Neural progenitor cell (in vitro differentiated cells): ENCODE measurements at places on chromosomes 2 and 18.

DNA sequence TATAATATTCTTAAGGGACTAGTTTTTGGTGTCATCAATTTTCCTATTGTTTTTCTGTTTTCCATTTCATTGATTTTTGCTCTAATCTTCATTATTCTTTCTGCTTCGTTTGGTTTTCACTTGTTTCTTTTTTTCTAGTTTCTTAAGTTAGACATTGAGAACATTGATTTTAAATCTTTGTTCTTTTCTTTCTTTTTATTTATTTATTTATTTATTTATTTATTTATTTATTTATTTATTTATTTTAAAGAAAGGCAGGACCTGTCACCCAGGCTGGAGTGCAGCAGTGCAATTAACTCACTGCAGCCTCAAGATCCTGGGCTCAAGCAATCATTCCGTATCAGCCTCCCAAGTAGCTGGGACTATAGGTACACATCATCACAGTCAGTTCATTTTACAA, 7.0 kb upstream of the FMNL2 start:
- no peak for DNase-seq

DNA sequence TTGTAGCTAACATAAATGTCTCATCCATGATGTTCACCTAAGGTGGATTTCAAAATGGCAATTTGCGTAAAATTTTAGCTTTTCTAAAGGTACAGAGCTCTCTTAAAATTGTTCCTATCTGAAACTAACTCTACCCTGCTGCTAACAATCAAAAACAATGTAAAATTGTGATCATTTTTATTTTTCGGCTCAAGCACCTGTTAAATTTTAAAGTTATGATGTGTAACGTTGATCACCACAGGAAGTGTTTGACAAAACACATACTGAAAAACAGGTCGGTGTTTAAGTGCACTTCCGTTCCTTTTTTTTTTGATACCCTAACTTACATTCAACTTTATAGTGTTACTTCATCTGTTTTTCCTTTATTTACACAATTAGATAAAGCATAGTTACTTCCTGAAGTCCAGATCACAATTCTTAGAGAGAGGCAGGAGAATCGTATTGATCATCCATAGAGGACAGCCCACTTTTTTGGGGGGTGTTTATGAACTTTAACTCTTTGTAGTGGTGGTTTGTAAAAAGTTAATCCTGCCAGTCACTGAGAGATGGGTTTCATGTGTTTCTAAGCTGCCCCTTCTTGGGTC, 6.0 kb upstream of the NCK2 start:
- DNase-seq = no peak

DNA sequence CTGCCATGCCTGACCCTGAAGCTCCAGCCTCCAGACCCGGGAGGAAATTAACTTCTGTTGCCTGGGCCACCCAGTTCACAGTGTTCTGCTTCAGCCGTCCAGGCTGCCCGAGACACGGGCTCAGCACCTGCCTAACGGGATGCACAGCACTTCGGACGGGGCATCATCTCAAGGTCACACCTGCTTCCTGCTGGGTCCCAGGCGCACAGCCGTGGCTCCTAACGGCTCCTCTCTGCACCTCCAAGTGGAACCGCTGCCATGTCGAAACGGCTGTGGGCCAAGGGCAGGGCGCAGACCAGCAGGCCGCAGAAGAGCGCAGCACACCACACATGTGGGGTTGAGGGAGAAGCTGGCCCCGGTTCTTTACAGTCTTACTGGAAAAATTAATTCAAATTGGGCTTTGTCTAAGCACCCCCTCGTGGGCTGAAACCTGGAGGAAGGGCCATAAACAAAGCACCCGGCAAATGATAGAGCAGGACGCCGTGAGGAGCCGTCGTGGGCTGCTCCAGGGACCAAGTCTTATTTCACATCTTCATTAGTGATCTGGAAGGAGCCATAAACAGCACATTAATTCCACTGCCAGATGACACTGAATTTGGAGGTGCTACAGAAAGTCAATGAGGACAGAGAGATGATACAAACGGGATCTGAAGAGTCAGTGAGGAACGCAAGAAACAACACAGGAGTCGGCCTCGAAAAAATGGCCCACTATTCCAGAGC, 59.6 kb downstream of the EIPR1 start:
- no peak for DNase-seq

DNA sequence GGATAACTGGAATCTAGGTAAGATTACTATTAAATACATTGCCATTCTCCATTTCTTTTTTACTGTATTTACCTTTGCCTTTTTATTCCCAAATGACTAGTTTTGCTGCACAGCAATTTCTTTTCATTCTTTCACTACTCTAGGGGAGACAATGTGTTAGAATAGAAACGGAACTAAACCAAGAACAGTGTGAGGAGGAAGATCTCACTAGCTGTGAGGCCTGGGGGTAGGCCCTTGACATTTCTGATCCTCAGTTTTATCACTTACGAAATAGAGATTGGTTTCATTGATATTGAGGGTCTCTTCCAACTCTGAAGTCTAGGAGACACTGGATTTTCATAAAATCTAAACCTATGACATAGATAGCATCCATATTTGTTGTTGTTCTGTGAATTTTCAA, 191.1 kb downstream of the IKZF2 start:
- no peak for DNase-seq

DNA sequence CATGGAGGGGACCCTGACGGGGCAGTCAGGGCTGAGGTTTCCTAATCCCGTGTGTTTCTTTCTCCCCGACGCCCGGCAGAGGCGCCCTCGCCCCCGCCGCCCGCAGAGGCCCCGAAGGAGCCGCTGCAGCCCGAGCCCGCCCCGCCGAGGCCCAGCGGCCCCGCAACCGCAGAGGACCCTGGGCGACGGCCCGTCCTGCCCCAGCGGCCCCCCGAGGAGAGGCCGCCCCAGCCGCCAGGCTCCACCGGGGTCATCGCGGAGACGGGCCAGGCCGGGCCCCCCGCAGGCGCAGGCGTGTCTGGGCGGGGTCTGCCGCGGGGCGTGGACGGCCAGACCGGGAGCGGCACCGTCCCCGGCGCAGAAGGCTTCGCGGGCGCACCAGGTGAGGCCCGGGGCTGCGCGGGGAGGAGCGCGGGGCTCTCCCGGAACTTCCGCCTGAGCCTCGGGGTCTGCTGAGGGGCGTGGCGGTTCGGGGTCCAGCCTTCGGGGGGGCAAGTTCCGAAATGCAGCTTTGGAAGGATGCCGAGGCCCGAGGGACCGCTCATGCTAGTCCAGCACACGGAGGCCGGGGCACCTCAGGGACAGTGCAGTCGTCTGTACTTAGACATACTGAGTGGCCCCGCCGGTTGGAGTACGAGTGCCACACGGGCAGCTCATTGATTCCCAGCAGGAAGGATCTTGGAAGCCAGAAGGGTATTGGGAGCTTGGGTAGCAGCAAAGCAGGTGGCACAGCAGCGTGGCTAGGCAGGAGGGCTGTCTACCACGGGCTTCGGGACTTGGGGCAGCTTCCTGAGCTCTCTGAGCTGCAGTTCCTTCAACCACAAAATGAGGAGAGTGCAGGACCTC, 60.1 kb downstream of the EMILIN2 start:
- peak; percentile 69 for DNase-seq

DNA sequence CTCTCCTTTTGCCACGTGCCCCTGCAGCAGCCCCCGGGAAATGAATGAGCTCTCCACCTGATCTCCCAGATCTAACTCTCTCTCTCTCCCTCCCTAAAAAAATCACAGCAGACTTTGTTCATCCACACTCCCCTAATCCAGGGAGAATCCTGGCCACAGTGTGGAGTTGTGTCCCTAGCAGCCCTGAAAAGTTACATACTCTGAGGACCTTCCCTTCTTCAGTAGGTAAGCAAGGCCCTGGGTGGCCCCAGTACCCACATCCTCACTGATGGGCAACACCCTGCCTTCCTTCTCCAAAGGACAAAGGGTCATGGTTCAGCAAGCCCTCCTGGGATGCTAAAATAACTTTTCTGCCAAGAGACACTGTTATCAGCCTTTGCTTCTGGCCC, 76.9 kb upstream of the GLI2 start:
- DNase-seq = no peak

GRCh38 chr2:237618449-237618848, 8.9 kb upstream of the LRRFIP1 start:
- DNase-seq = no peak

DNA sequence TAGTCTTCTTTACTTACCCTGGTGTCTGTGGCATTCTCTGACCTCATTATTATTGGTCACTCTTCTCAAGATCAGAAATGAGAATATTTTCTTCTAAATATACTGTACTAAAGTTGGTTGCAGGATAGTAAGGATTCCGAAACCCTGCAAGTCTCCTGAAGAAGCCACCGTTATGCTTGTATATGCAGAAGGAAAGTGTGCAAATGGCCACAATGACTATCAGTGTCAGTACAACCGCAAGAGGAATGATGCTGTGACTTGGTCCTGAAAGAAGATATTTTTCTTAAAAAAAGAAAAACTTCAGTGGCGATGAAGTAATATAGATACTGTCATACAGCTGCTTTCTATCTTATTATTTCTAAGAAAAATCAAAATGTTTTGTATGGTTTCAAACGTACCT, 120.7 kb downstream of the PLA2R1 start:
- DNase-seq = no peak

DNA sequence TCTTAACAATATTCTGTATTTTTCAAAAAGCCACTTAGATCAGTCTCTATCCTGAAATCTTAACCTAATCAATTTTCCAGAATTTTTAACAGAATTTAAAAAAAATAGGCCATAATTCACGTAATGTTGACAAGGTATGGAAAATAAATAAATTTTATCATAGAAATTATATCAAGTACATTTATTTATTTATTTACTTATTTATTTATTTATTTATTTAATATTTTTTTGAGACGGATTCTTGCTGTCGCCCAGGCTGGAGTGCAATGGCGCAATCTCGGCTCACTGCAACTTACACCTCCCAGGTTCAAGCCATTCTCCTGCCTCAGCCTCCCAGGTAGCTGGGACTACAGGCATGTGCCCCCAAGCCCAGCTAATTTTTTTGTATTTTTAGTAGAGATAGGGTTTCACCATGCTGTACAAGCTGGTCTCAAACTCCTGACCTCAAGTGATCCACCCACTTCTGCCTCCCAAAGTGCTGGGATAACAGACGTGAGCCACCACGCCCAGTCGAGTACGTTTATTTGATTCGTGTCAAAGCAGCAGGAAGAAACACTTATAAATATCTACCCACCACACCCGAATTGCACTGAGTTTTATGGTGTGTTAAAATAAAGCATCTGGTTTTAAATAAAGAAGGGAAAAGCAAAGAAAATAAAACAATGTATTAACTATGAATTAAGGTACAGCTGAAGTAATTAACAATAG, 60.1 kb downstream of the DSC3 start:
- DNase-seq = no peak

DNA sequence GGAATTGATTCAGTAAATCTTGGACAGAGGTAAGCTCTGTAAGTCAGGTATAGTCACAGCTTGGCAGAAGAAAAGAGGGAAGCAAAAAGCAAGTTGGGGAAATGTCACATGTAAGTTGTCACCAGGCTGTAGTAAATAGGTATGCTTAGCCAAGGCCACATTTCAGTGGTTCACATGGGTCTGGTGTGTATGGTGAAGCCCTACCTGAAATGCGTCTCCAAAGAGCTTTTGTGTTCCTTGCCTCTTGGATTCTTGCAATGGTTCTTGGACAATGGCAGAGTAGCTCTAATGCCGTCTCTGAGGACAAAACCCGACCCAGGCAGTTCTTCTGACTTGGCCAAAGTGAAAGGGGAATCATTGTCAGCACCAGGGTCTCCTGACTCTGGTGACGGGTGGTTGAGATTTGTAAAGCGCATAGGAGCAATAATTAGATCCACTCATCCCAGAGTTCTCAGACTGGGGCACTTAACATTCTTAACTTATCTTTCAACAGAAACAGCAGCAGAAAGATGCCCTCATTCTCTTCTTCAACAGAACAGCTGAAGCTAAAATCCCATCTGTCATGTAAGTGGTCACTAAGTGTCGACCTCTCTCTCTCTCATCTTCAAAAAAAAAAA, 34.4 kb upstream of the RPL37A start:
- no peak for DNase-seq

GRCh38 chr2:7524195-7524594, 607.0 kb downstream of the RNF144A start:
- DNase-seq = no peak

- no peak for DNase-seq
These were observed 84.4 kb downstream of the PTGR3 start for GRCh38 chr18:75124551-75124950.

- DNase-seq = no peak
These were observed 2.5 kb upstream of the DNAJC10 start for GRCh38 chr2:182713601-182714000.

GRCh38 chr2:192243488-192243887, 48.8 kb upstream of the TMEFF2 start:
- no peak for DNase-seq

GRCh38 chr2:160252278-160252887, 52.3 kb upstream of the ITGB6 start:
- peak; percentile 33 for DNase-seq

DNA sequence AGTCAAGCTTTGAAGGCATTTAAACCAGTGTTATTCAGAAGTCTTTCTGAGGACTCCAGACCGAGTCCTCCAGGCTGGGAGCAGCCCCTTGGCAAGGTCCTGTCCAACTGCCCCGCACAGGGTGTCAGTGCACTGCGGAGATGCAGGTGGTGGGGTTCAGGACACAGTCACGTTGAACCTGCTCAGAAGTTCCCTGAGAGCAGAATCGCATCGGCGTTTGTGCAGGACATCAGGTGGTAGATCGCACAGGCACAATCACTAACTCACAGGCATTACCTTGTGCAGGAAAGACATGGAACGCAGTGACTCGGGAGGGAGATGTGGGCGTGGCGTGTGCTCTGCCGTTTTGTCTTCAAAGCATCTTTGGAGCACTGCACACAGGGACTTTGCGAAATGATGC, 10.4 kb downstream of the COPS9 start:
- DNase-seq = no peak

DNA sequence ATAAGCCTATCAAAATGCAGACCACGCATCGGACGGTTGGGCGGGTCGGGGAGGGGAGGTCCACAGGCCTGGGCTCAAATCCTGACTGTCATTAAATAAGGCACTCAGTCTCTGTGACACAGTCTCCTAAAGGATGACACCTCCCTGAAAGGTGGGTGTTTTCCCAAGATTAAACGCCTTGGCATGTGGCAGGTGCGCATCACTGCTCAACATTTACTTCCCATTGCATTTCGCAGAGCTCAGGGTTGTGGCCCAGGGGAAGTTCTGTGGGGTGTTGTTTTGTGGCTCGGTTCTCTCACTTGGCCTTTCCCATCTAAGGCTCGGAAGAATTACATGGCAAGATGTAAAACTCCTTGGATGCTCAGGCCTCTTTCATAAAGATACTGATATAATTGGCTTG, 107.4 kb downstream of the NCK2 start:
- DNase-seq = no peak

- no peak for DNase-seq
These were observed 17.8 kb upstream of the TMEM131 start for GRCh38 chr2:98013407-98014042.

DNA sequence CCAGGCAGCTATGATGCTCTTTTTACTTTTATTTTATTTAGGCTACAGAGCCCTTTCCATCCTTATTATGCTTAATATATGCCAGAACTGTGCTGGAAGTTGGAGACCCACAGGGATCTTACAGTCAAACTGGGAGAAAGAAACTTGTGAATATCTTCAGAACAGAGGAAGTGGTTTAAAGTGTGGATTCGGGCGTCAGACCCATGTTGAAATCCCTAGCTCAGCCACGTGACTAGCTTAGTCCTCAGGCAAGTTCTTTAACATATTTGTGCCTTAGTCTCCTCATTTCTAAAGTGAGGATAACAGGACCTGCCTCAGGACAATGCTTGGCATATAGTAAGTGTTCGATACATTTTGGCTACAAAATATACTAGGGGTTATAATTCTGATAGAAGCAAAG, 59.1 kb downstream of the MAP3K20 start:
- DNase-seq = no peak
